Retinal pigment epithelial cell (primary cell): ENCODE measurements at places on chromosomes 2 and 18.

DNA sequence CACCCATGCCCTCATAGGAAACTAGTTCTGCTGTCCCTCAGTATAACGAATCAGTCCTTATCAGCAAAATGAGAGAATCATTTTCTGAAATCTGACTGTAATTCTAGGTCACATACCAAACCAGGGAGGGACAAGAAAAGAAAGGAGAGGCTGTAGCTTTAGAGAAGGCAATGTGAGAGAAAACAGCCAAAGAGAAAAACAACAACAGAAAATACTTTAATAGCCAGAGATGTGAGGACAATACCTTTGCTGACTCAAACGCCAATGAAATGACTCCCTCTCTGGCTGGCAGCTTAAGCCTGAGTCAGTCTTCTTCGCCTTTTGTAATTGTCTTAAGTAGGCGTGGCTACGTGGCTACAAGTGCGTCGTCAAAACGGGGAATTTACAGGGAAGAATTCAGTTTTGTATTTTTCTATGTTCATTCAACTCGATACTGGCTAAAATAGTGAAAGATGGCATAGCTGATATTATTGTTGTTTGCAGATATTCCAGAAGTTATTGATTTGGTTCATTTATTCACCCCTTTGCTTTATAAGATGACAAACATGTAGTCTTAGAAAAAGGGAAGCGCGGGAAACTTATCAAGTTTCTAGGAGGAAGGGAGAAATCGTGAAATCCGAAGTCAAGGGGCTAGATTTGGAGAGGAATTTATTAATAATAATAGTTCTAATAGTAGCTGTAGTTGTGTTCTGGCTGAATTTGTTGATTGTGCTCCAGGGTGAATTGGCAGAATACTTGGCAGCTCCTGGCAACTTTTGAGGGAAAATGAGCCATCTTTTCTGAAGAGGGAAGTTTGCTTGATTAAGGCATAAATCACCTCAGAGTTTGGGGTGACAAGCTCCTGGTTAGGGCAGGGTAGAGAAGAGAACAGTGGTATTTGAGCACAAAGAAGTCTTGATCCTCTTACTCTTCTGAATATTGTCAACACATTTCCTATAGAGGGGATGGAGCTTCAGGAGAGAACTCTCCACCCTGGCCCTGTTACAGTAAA, at the start of gene IL1A:
TSS of gene IL1A (minus strand) at position 295 of the 991 bp plus-strand sequence. CDS start 723 bp downstream, outside the sequence.
- DNase-seq = peak; percentile 43

- DNase-seq = no peak
Measured at GRCh38 chr18:78525366-78526111, 454.1 kb upstream of the SALL3 start.

- DNase-seq = no peak
Measured at GRCh38 chr2:162676515-162676914, 162.1 kb downstream of the KCNH7 start.

- no peak for DNase-seq
Measured at GRCh38 chr2:37784071-37784758, 112.8 kb upstream of the CDC42EP3 start.

- DNase-seq = no peak
Measured at GRCh38 chr2:174969091-174969734, 36.0 kb downstream of the CHN1 start.

DNA sequence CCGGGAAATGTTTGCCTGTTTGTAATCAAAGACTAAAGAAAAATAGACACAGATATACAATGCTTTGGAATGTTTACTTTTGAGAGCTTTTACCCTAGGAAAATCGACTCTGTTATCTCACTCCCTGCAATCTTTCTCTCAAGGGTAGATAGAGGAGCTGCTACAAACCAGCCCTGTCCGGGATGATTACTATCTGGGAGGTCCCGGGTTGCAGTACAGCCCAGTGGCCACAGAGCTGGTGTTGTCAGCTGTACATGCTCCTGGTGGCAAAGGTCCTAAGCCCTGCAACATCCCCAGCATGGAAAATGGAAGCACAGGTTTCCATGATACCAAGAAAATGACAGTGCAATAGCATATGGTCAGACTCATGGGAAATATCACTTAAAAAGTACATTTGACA, 570.5 kb upstream of the SOX11 start:
- DNase-seq = no peak

DNA sequence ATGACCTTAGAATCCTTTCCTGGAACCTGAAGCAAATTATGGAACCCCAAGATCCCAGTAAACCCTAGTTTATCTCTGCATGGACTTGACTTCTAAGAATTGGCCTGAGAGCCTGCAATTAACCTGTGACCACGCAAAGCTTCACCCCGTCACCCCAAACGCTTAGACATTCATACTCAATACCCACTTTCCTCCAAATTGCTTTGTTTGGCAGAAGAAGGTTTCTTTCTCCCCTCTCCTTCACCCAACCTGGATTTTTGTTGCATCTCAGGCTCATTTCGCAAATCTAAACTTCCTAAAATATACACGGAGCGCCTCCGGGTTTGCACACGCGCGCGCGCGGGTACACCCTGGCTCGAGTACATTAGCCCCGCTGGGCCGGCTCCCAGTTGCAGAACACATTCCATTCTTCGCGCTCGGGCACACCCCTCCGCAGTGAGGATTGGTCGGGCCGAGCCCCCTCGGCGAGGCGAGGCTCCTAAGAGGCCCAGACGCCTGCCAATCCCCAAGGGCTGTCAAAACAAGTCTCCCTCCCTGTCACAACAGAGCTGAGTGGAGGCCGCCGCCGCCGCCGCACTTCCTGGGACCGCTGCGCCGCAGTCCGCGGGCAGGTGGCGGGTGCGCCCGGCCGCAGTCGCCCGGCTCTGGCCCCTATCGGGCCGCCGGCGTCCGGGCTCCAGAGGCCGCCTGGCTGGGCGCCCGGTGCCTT, at the start of gene PLCL1:
TSS of gene PLCL1 (plus strand) at position 545 of the 709 bp plus-strand sequence.
- peak; percentile 75 for DNase-seq

GRCh38 chr2:240372101-240372500, 63.4 kb upstream of the GPC1 start:
- DNase-seq = no peak

DNA sequence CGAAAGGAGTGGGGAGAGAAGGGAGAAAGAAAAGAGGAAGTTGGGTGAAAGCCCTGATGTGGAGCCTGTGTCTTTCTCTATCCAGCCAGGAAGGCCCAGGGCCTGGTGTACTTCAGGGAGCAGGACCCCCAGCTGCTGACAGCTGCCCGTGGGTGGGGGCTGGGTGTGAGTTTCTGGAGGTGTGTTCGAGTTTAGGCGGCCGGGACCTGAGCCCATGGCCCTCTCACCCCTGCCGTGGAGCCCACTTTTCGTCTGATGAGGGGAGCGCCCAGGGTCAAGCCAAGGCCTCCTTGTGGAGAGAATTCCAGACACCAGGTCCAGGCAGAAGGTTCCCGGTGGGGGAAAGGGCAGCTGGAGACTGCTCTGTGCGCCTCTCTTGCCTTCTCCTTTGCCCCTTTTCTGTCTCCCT, 2.2 kb downstream of the SIX3 start:
- no peak for DNase-seq

DNA sequence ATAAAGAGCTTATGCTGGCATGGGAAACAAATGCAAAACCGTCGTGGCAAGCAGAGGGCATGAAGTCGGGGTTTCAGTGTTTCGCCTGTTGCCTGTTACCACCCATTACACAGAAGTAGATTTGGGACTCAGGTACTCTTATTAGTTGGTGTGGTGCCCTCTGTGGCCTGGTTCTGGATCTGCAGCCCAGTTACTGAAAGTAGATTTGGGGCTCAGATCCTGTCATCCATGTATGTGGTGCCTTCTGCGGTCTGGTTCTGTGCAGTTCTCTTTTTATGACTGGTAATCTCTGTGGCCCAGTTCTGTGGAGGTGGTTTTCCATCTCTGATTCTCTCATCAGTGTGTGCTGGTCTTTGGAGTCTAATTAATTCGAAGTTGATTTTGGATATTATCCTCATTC, 45.2 kb downstream of the ADNP2 start:
- DNase-seq = no peak

- no peak for DNase-seq
Measured at GRCh38 chr18:404061-404636, 96.4 kb downstream of the COLEC12 start.

- DNase-seq = no peak
Measured at GRCh38 chr2:168033966-168034365, 213.4 kb downstream of the STK39 start.

- DNase-seq = no peak
Measured at GRCh38 chr2:135744760-135745314, 3.2 kb downstream of the UBXN4 start.

DNA sequence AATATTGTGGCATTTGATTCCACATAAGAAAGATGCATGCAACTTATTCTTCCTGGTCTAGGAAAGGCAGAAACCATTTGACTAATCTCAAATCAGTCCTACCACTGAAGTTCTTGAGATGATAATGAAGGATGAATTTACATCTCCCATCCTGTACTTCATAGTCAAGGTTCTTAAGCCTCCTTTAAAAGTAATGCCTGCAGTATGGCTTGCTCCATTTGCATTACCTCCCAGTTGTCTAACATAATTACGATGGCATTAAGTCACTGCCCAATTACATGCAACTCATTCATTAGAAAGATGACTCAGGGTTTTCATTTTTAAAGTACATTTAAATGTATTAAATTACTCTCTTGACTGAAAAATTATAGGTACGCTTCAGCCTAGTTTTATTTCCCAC, 32.2 kb downstream of the THADA start:
- no peak for DNase-seq

DNA sequence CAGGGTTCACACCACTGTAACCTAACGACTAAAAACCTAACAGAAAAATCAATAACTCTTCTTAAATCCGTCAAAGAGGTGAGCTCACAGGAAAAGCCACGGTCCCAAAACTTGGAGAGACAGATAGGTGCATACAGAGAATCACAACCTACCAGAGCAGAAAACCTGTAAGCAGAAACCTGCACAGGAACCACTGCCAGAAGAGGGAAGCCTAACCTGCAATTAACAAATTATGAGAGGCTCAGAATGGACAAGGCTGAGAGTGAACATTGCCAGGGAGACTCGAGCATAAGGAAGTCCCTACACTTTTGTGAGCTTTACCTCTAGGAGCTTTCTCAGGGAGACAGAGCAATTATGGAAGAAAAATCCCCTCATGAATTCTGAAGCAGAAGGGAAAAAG, 156.2 kb upstream of the NETO1 start:
- no peak for DNase-seq

- no peak for DNase-seq
Measured at GRCh38 chr2:121686218-121686617, 37.0 kb upstream of the CLASP1 start.

GRCh38 chr2:118168615-118169014, 80.3 kb downstream of the INSIG2 start:
- DNase-seq = no peak

GRCh38 chr2:196984903-196985302, 58.4 kb upstream of the PGAP1 start:
- DNase-seq = no peak

DNA sequence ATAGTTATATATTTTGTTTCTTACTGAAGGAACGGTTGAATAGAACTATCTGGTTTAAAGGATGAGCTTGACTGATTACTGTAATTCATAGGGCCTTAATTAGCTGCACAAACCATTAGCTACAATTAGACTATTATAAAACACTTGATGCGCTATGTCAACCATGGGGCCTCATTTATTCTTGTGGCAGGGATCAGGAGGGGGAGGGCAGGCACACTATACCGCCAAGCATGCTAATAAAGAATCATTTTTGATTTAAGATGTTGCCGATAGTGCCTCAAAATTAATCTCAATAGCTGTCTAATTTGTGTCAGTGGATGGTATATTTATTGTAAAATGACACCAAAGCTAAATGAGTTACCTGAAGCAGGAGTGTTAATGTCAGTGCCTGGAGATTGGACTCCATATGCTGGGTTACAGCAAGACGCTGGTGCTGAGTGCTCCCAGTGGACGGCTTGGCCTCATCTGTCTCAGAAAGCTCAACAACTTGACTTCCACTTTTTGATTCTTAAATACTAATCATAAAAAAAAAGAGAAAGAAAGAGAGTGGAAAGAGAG, 1007.0 kb upstream of the CELF4 start:
- DNase-seq = no peak

GRCh38 chr2:121617042-121617599, 32.1 kb downstream of the CLASP1 start:
- no peak for DNase-seq
